ENCODE measurements at places on chromosomes 13 and 19.

DNA sequence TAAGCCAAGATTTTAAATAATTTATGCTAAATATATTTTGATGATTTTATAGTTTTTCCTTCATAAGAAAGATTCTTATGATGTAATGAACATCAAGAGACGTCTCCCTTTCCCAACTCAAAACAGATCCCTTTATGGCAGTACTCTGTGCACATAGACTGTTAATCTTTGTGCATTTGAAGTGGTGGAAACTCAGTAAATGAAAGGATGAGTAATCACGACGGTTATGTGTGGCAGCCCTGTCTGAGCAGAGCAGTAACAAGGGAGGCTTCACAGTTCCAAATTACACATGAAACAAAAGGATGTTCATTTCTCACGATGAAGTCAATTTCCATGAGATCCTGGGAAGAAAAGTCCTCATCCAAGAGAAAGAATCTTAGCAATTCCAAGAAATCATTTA lies 498.1 kb downstream of the KLF5 start:
- no peak for DNase-seq

- DNase-seq, result peak; percentile 83
Observed at GRCh38 chr13:101209206-101209893, 207.0 kb downstream of the NALCN start.

- DNase-seq, result no peak
Observed at GRCh38 chr13:75798353-75799255, 162.5 kb downstream of the LMO7 start.

DNA sequence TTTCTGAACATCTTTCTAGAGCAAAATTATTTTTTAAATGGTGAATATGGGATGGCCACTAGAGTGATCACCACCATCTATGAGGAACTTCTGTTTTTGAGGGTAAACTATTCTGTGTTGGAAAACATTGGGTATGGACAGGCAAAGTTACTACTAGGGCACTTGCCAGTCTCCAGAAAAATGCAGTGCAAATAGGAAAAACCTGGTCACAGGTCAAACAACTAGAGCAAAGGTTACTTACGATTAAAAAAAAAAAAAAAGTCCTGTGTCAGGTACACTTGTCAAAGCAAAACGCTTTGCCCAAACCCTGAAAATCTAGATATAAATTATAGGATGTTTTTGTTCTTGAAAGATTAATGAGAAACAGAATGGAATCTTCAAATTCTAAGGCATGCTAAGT lies 66.2 kb downstream of the SLITRK1 start:
- DNase-seq, result no peak

GRCh38 chr13:58254943-58255342 lies 623.4 kb downstream of the PCDH17 start:
- DNase-seq, result no peak

DNA sequence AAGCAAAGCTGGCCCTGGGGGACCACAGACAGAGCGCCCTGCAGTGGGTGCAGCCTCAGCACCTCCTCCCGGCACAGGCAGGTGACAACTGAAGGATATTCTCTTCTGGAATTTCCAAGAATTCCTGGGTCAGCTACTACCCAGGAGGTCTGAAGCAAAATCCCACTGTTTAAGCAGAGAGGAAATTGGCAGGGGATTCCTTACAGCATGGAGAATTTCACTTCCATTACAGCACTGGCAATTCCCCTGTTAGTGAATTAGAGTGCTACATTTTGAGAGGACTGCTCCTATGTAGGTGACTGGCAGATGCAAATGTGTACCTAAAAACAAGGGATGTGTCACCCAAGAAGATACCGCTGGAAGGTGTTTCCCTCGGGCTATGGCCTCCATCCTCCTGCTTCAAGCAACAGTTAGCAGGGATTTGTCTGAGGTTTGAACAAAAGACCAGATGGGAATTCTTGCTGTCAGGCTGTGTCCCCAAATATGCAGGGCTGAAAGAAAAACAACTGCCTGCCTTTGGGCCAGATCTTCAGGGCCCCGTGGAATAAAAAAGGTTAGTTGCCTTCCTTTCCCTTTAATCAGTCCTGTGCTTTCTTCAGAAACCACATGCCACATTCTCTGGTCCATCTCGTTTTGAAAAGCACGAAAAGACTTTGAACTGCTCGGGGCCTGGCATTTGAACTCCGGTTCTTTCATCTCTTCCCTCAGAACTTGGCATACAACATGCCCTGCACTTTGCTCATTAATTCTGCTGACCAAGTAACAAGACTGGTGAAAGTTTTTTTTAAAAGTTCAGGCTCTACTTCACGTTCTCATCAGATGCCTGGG lies 296.4 kb downstream of the DNAJC15 start:
- DNase-seq, result no peak

- no peak for DNase-seq
Observed at GRCh38 chr13:21616880-21617279, 12.9 kb upstream of the MICU2 start.
